ENCODE measurements at places on chromosomes 12 and 14.

GRCh38 chr12:3084742-3085141 lies 7.6 kb downstream of the TSPAN9 start:
- DNase-seq: no peak

DNA sequence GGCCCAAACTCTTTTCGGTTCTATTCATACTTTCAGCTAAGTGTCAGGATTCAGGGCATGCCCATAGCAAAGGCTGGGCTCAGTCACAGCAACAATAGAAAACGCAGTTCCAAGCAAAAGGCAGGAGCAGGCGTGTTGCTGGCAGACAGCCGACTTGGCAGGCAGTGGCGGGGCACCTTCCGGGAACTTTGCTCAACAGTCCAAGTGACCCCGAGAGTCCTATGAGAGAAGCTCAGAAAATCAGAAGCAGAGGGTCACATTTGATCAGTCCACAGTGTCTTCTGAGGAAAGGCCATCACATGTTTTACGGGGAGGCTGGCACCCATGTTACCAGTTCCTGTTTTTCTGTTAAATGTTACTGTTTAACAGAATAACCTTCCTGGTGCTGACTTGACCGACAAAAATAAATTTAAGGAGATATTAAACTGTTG lies 115.0 kb downstream of the DACT1 start:
- DNase-seq: peak; percentile 34

GRCh38 chr14:55353686-55354467 lies 57.8 kb downstream of the ATG14 start:
- no peak for DNase-seq

DNA sequence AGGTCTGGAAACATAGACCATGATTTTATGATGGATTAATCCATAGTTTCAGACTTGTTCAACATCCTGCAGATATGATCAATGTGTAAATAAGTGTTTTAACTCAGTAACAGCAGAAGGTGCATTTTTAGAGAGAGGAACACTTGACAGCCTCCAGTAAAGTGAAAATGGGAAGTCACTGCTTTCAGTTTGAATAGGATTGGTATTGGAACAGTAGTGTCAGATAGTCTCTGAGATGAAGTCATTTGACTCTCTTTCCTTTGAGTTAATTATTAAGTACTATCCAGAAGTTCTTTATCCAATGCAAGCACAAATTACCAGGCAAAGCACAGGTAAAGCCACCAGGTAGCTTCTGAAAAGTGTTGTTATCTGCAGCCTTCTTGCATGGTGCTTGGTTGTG lies 14.5 kb upstream of the NAV3 start:
- no peak for DNase-seq

- DNase-seq: no peak
Measured at GRCh38 chr12:88737838-88738472, 157.7 kb upstream of the KITLG start.
